ENCODE measurements at places on chromosomes 1 and 21.

DNA sequence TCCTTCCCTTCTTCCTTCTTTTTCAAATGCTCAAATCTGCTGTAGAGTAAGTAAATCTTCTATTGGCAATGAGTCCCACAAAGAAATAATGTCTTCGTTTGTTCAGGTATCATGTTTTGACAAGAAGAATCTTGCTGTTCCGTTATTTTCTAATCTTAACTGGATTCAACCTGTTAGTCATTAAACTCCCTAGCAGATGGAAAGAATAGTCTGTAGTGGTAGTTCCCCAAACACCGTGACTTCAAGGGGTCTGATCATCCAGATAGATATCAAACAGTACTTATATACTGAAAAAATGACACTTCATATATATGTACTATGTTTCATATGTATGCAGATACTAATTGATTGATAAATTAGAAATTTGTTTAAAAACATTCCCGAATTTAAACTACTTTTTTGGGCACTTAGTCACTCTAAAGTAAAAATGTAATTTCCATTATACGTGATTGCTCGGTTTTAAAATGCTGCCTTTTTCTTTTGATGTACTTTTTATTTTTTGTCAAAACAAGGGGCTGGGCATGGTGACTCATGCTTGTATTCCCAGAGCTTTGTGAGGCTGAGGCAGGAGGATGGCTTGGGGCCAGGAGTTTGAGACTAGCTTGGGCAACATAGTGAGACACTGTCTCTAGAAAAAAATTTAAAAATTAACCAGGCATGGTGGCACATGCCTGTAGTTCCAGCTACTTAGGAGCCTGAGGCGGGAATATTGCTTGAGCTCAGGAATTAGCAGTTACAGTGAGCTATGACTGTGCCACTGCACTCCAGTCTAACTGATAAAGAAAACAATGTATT is 335.7 kb upstream of the SNX7 start:
- DNase-seq: no peak

DNA sequence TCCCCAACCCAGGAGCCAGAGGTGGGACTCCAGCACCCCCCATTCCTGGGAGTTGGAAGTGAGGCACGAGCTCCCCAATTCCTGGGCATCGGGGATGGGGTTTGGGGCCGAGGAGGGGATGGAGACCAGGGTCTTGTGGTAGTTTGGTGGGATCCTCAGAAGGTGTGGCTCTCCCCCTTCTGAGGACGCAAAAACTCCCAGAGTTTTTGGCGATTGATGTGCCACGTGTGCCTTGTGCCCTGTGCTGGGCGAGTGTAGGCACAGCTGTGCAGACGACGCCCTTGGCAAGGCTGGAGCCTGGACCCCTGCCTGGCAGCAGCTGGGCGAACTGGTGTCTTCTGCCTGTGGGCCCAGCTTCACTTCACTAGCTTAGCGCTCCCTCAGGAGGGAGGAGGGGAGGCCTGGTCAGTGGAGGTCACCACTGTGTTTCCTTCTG is 2.6 kb downstream of the GUK1 start:
- no peak for DNase-seq

GRCh38 chr1:1420654-1421141 is 378 bp downstream of the ANKRD65 start:
- DNase-seq: no peak

DNA sequence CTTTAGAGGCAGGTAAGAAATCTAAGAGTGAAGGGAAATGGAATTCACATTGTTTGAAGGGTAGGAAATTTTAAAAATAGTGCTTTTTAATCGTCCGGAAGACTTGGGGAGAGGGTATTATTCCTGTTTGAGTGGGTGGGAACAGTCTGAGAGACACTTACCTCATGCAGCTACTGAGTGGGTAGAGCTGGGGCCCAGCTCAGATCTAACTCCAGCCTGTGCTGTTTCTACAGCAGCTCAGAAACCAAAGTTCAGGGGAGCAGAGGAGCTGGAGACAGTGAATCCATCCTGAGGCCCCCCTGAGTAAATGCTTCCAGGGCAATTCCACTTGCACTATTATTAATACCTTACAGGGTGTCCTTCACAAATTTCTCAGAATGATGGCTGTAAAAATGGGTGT is 63.8 kb downstream of the FGGY start:
- DNase-seq: no peak

- DNase-seq: no peak
Observed at GRCh38 chr1:116514708-116515525, 55.9 kb downstream of the CD58 start.

GRCh38 chr1:203765029-203765837 is at the start of gene LAX1:
TSS of gene LAX1 (plus strand) at chr1:203765183. CDS start at chr1:203765566, 383 bp downstream.
- DNase-seq: no peak

DNA sequence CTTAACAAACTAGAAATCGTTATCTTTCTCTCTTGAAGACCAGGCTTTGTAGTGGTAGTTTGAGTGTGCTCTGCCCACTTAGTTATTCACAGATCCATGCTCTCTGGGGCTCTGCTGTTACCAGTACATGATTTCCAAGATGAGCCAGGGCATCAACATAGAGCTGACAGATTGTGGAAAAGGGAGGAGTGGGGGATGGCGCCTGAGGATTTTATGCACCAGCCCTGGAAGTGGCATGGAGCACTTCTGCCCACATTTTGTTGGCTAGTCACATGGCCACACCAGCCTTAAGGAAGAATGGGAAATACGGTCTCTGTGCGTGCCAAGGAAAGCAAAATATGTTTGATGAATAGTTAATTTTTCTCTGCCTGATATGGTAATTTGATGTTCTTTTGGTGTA is 18.2 kb downstream of the TSNAX start:
- DNase-seq: no peak

DNA sequence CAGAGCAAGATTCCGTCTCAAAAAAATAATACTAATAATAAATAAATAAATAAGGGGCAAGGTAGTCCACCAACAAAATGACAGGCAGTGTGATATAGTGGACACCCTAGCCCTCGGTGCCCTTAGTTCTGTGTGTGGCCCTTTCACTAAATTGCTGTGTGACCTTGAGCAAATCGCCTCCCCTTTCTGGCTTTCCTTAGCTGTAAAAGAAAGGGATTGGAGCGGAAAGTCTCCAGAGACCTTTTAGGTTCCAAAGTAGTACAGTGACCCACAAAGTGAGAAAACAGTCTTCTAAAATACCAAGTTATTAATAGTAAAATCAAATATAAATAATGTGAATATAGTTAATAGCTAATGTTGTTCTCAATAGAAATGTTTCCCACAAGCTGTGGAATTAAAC is 7.6 kb downstream of the LMNA start:
- no peak for DNase-seq

DNA sequence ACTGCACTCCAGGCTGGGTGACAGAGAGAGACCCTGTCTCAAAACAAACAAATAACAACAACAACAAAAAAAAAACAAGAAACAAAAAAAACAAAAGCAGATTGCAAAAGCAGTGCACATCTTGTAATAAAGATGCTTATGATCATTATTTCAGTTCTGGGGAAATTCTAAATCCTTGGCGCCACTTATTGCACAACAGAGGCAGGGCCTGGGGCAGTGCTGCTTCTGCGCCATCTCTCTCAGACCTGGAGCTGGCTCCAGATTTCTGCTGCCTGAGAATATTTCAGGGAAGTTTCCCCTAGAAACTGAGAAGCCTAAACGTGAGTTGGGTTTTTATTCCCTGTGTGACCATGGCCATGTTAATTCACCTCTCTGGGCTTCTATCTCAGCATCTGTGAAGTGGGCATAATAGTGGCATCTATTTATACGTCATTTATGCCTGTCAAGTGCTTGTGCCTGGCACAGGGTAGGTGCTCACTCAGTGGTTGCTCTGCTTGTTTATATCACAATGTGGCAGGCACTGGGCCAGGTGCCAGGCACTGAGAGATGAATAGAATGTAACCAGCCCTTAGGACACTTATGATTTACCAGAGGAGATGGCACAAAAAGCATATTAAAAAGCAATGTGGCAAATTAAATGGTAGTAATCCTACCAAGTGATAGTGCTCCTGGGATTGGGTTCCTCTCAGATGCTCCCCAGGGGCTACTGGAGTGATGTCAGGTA is 67.9 kb downstream of the MDM4 start:
- no peak for DNase-seq

DNA sequence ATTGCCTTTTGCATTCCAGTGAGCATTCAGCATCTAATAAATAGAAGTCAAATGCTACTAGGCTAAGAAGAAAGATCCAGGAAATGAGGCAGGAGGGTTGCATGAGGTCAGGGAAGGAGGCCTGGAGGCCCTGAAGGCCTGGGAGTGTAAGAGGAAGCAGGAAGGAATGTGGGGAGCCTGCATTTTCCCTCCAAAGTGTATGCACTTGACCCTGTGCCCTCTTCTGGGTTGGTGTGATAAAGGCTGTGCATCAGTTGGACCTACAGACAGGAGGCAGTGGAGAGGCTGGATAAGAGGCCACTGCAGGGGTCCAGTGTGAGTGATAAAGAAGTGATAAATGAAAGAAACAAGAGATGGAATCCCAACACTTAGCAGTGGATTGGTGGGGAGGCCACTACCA is 20.4 kb downstream of the KIAA1614 start:
- no peak for DNase-seq

DNA sequence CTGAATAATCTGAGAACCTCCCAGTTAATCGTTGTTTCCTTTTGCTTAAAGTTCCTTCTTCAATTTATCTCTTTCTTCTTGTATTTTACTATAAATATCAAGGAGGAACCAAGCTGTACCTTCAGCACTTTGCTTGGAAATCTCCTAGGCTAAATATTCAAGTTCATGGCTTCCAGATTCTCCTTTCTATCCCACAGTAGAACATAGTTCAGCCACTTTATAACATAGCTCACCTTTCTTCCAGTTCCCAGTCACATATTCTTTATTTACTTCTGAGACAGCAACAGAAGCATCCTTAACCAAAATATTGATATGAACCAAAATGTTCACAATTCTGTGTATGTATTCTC is 11.0 kb downstream of the ZMYM4 start:
- no peak for DNase-seq

DNA sequence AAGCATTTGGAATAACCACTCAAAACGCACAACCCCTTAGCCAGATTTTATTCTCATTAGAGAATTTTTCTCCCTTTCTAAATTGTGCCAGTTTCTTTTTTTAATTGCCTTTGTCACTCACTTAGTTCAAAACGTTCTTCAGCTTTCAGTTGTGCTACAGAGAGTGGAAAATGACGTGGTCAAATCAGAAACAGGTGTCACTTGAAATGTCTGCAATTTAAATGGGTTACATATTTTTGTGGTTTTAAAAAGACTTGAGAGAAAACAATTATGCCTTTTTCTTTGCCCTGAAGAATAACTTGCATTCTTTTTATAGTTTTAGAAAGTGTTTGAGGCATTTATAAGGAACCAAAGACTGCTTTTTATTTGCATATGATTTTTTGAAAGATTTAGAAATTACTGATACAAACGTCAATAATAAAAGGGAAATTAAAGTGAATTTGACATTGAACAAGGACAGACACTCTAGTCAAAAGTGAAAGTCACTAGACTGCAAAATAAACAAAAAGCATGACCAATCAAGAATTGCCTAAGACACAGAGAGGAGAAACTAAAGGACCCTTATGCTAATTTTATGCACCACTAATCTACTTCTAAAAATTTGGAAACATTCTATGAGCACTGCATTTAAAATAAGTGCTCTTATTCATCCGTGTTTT is 191.0 kb downstream of the TPR start:
- no peak for DNase-seq

GRCh38 chr1:232792949-232793348 is 12.3 kb upstream of the MAP10 start:
- DNase-seq: no peak

DNA sequence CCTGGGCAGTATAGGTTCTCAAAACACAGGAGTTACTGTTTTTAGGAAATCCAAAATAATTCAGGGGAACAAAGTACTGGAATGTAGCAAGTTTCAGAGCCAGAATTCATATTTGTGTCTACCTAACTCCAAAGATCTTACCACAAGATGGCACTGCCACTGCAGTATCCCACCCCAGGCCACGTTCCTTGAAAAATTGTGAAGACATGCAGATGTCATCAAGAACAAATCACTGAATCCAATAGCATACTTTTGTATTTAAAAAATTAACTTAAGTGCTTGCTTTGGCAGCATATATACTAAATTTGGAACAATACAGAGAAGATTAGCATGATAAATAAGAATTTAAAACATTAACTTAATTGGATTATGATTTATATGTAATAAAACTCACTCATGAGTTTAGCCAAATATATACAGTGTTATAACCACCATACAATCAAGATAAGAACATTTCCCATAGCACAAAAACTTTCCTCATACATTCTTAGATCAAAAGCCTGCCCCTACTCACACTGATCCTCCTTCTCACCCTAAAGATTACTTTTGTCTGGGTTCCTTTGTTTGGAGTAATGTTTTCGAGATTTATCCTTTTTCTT is 209.9 kb downstream of the FAF1 start:
- peak; percentile 34 for DNase-seq

GRCh38 chr21:36730291-36731281 is 31.7 kb downstream of the SIM2 start:
- DNase-seq: no peak

DNA sequence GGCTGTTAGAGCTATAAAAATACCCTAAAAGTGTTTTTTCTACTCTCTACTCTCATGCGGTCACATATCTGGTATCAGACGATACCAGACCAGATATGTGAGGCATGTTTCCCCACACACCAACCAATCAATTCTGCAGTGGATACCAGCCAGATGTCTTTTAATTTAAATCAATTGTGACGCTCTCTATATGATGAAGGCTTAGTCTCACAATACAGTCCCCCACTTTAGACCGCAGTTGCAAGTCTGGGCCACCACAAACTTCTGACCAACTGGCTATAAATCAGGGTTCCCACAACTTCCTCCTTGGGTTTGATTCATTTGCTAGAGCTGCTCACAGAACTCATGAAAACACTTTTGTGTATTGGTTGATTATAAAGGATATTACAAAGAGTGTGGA is 586.1 kb upstream of the ZP4 start:
- DNase-seq: no peak

GRCh38 chr1:167999877-168000276 is 63.0 kb upstream of the MPC2 start:
- DNase-seq: no peak

GRCh38 chr1:228273720-228274451 is 66.0 kb downstream of the OBSCN start:
- no peak for DNase-seq

GRCh38 chr1:231241750-231242149 is 738 bp downstream of the GNPAT start:
- no peak for DNase-seq

DNA sequence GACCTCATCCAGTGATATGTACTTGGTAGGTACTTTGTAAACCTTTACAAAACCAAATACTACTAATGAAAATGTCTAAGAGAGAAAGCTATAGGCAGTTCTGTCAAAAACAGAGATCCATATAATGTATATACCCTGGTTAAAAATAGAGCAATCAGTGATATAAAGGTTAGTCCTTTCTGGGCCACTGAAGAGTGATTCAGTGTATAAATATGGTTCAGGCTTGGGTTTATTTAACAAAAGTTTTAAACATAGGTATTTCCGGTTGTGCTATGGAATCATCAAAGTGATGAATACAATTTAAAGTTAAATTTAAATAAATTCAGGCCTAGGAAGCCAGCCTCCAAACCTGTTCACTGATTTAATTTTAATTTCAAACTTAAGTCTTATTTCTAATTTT is 108.4 kb upstream of the DMRTA2 start:
- DNase-seq: no peak

GRCh38 chr1:229871078-229871676 is 195.9 kb upstream of the GALNT2 start:
- DNase-seq: no peak

GRCh38 chr1:234519506-234519905 is 40.5 kb upstream of the TARBP1 start:
- peak; percentile 7 for DNase-seq

Measured in NCI-H526 (cell line).